ENCODE measurements at places on chromosomes 2 and 18.

DNA sequence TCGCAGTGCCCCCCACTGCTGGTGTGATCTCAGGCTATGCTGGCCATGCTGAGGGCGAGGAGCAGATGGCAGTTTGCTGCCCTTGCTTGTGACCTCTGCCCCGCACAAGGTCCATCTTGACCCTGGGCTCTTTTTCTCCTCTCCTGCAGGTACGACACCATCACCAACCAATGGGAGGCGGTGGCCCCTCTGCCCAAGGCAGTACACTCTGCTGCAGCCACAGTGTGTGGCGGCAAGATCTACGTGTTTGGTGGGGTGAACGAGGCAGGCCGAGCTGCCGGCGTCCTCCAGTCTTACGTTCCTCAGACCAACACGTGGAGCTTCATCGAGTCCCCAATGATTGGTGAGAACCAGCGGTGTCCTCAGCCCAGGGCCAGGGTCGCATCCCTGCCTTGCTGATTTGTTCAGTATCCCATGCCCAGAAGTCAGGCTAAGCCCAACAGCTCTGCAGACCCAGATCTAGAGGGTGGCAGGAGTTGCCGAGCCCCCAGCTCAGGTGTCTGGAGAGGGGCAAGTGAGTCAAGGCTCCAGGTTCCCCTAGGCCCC is 223.8 kb downstream of the ATAD2B start:
- DNase-seq: no peak

- no peak for DNase-seq
Observed at GRCh38 chr2:88036182-88036581, 19.4 kb downstream of the KRCC1 start.

- no peak for DNase-seq
Observed at GRCh38 chr18:35239314-35239713, 1.5 kb upstream of the ZNF397 start.

DNA sequence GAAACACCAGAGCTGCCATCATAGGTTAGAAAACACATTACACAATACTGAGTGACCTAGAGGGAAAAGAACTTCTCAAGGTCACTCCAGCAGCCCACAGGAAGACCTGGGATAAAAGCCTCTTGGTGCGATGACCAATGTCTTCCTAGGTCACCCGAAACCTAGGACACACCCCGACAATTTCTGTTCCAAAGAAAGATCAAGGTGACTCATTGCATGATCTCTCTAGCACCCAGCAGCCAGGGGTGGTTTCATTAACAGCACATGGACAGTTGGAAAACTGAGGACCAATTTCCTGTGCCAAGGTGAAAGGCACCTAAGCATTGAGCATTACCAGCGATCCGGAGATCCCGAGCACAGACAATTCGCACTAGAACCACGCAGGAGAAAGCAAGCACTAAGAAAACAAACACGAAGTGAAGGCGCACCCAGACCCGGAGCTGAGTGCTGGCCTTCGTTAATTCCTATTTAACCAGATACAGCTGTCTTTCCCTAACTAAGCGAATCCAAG is 1.5 kb downstream of the CACNB4 start:
- DNase-seq: no peak

- no peak for DNase-seq
Observed at GRCh38 chr2:124136110-124136509, 111.0 kb downstream of the CNTNAP5 start.

All from cerebellar nuclear complex (tissue), 1 donor.